Vagina (tissue), 2 donors: ENCODE measurements at places on chromosomes 3 and 15.

- DNase-seq: no peak
These were observed 43.9 kb upstream of the USP3 start for GRCh38 chr15:63460210-63461155.

DNA sequence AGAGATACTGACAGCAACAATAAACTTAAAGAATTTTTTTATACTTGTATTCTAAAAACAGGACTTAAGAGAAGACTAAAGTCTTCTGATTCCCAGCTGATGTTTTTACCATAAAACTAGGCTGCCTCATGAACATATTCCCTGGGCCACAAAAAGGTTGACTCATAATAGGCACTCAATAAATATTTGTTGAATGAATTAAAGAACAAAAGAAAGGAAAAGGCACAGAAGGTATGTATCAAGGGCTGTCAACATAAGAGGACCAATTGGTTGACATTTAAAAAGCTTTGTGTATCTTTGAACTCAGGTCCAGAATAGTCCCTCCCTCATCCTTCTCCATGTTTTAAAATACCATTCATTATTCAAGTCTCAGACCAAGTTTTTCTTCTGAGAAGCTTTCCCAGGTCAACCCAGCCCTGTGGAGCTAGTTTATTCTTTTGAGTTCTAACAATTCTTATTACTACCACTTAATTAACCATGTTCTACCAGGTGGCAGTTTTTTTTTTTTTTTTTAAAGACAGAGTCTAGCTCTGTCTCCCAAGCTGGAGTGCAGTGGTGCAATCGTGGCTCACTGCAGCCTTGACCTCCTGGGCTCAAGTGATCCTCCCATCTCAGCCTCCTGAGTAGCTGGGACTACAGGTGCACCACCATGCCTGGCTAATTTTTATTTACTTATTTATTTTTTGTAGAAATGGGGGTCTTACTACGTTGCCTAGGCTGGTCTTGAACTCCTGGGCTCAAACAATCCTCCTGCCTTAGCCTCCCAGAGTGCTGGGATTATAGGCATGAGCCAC, 17.5 kb upstream of the ARHGEF3 start:
- no peak for DNase-seq

DNA sequence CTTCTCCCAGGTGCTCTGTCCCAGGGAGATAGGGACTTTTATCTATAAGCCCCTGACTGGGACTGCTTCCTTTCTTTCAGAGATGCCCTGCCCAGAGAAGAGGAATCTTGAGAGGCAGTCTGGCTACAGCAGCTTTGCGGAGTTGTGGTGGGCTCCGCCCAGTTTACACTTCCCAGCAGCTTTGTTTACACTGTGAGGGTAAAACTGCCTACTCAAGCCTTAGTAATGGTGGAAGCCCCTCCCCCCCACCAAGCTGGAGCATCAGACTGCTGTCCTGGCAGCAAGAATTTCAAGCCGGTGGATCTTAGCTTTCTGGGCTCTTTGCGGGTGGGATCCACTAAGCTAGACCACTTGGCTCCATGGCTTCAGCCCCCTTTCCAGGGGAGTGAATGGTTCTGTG, 253.8 kb upstream of the ARL6 start:
- no peak for DNase-seq

- DNase-seq: no peak
These were observed 25.5 kb downstream of the FAN1 start for GRCh38 chr15:30929064-30929669.

DNA sequence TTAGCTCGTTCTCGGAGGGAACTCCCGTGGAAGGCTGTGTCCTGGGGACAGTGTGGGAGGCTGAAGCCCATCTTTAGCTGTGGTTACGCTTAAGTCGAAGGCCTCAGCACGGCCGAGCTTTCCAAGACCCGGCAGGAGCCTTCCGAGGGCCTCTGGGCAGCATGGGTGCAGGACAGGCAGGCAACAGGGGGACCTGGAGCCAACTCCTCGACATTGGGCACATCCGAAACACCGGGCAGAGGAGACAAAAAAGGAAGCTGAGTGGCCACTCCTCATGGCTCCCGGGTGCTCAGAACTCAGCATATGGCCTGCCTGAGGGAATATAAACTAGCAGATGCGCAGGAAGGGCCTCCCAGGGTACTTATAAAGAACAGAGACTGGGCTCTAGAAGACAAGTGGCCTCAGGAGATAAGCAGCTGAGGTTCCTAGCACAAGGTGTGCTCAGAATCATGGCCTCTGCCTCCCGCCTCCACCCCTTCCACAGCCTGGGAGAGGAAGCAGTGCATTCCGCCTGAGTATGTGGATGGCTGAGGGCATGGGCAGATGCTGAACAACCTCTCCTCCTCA, 34.1 kb downstream of the ABTB1 start:
- DNase-seq: no peak

DNA sequence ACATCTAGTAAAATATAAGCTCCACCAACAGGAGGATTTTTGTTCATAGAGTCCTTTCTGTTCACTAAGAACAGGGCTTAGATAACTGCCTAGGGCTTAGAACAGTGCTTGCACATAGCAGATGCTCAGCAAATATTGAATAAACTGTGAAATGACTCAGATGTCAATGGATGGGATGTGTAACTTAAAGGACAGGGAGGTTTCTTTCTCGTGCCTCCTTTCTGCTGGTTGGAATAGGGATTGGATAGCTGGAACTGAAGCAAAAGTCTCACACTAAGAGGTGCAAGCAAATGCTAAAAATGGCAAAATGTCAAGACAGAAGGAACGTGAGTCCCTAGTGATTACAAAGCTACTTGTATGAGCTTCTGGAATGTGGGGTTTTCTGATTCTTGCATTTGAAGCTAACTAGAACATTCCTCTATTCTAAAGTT, 392.8 kb upstream of the WNT5A start:
- no peak for DNase-seq

GRCh38 chr3:196168808-196169391, 42.3 kb downstream of the ZDHHC19 start:
- no peak for DNase-seq
